Body of pancreas (tissue), 4 donors: ENCODE measurements at places on chromosomes 11 and 22. TPM values are rescaled to one million over a fixed set of nuclear protein-coding genes. Genes with fewer than 3 reads are reported as not detected.
A peak's percentile ranks its signal among the peaks of the same experiment; 100 is the strongest.

Gene PGA5
- total RNA-seq: 10.9 TPM

Gene RAB39A
- total RNA-seq: 0.52 TPM

Gene NELL1
- total RNA-seq: not detected

DNA sequence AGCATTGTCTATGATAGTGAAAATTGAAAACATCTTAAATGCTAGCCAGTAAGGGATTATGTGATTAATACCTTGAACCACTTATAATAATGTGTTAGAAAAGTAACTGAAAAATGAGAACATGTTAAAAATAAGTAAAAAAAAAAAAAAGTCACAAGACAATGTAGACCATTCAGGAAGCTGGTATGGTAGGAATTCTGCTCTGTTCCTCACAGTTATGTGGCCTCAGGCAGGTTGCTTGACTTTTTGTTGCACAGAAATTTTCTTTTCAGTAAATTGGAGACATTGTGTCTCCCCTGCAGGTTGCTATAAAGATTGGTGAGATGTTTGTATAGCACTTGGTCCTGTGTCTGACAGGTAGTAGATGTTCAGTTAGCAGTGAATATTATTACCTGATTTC is 17.3 kb upstream of the PLET1 start:
- no peak for DNase-seq

- no peak for DNase-seq
These were observed 5.3 kb upstream of the ACR start for GRCh38 chr22:50732681-50733080.

Gene OR52I1
- not detected for total RNA-seq

DNA sequence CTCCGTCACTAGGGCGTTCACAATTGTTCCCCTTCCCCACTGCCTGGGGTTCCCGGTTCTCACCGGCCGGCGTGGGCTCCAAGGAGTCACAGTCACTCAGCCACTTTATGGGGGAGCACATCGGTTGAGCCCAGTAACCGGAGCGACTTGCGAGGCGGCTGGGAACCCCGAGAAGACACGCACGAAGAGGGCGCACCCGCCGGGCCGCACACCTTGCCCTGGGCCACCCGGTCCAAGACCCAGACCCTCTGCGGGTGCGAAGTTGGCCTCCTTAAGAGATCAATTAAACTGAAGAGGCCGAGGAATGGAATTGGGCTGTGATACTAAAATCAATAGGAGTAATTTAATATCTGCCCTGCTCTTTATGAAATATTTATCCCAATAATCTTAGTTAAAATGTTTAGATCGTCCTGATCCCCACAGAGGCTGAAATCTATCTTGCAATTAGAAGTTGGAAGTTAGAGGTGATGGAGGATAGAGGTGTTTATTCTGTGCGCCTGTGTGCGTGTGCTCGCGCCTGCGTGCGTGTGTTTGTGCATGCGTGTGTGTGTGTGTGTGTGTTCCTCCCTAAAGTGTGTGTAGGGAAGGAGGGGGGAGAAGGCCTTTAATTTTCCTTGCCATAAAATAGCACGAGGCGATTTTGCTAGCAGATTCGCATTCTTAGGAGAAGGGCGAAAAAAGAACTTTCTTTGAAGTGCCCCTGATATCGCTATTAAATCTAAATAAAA is 954 bp upstream of the MN1 start:
- no peak for DNase-seq

Gene PHETA2
- 9.2 TPM for total RNA-seq

DNA sequence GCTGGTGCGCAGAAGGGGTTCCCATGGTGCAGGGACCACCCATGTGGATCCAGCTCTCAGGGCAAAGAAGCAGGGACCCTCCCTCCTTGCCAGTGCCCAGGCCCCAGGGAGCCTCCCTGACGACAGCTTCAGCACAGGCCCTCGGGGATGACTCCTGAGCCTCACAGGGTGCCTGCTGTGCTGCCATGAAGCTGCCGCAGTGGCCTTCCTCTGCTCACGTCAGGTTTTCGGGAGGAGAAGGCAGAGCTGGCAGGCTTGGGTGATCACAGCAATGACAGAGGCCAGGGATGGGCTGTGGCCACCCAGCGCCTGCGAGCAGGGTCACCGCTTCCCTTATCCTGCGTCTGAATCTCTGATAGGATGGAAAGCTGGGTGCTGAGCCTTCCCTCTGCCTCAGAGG is 276.2 kb downstream of the BRD1 start:
- DNase-seq: no peak

DNA sequence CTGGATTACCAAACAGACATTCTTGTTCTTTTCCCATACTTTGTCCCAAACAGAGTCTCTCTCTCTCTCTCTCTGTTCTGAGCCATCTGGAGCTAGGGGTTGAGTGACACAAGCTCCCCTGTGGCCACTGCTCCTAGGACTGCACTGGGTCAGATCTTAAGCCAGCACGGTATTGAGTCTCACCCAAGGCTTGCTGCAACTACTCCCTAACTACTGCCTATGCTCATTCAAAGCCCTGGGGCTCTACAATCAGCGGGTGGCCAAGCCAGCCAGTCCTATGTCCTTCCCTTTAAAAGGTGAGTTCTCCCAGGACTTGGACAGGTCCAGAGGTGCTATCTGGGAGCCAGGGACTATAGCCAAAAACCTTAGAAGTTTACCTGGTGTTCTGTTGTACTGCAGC is 385.6 kb downstream of the CNTN5 start:
- DNase-seq: no peak

Gene SLC25A18
- total RNA-seq: 2.1 TPM

GRCh38 chr22:45775062-45775461 is 103.4 kb downstream of the ATXN10 start:
- DNase-seq: no peak

GRCh38 chr11:71170624-71171423 is 81.6 kb downstream of the SHANK2 start:
- no peak for DNase-seq

DNA sequence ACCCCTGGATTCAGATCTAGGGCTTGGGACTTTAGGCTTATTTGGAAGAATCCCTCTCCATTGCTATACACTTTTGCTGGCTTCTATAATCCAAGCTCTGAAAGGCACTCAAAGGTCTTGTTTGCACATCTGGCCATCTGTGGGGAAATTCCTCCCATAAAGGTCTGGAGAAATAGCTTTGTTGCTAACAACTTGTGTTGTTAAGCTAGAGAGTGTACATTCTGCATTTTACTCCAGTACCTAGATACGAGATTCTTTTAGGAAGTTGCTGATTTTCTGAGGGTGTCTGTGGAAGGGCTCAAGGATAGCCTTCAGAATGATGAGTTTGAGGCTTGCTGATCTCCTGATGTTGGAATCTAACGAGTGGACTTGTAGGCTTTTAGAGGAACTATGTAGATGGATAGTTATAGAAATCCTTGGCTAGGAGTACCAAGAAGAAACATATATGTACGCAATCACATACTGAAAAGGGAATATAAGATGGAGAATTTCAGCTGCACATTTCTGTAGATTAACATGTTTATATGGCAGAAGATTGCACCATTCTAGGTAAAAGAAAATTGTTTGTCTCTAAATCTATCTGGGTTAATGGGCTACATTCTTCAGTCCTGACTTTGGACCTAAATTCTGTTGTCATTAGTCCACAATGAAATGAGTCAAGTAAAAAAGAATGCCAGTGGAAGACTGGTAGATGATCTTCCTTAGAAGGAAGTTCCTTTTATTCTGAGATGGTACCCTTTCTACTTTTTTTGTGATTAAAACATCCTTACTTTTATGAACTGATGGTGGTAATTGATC is 51.0 kb downstream of the UBASH3B start:
- DNase-seq: no peak

GRCh38 chr22:37077802-37078448 is 26.4 kb downstream of the KCTD17 start:
- DNase-seq: peak; percentile 62

Gene OR2AG1
- not detected for total RNA-seq

Gene CECR2
- 3.4 TPM for total RNA-seq

Gene MEI1
- not detected for total RNA-seq

DNA sequence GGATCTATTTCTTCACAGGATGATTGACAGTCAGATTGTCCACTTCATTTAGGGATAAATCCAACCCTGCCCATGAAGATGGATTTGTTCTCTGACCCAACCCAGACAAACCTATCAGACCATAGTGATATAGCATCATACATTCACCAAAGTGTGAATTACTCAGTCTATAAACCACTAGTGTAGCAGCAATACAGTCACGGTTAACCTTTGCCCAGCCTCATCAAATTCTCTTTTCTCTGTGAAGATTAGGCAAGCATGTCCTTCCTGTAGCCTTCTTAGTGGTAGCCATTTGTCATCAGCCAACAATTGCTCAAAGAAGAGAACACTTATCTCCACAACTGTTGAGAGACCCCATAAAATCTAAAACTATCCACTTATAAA is 14.4 kb upstream of the BIRC2 start:
- DNase-seq: no peak

- DNase-seq: no peak
These were observed 160.2 kb downstream of the FAT3 start for GRCh38 chr11:92384802-92385201.

DNA sequence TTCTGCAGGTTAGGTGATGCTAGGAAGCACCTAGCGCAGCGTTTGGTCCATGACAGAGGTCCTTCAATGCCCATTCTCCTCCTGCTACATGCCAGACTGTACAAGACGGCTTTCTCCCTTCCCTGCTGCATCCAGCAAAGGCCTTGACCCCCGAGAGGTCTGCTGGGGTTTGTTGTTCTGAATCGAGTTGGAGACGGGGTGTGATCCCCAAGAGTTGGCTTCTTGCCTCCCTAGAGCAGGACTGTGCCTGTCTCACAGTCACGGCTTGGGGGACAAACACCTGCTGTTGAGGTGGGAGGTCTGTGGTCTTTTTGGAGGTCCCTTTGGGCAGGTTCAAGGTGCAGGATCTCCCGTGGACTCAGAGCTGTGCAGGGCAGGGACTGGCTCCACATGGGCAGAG is 352.3 kb upstream of the B3GAT1 start:
- no peak for DNase-seq

DNA sequence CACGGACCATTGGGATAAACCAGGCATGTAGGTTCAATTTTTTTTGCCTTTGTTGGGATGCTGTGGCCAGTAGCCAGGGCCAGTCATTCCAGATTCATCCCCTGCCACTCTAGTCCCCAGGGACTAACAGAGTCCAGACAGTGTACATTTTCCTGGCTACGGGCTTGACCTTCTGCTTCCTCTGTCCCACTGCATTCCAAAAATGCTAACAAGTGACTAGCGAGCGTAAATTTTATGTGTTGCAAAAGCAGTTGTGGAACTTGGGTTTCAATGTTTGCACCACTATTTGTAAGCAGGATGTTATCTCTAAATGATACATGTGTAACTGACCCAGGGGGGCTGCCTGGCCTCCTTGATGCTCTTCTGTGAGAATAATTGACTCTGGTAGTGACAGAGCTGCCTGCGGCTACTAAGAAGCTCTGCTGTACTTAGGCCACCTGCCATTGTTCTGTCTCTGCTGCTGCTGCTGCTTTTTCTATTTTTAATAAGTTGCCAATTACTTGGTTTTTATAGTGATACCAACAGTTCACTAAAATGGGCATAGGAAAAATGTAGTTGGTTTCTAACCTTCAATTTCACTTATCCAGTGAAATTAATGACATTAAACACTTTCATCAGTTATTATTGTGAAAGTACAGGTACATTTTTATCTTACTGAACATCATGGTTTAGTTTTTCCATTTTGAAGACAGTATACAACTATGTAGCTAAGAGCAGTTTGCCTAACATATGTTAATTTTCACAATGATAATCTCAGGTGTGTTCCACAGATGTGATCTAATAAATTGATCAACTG is 26.8 kb downstream of the TNRC6B start:
- DNase-seq: no peak

Gene CD6
- 3.3 TPM for total RNA-seq

- DNase-seq: no peak
These were observed 93.9 kb downstream of the CD44 start for GRCh38 chr11:35232891-35233330.

Gene DNAJB13
- not detected for total RNA-seq

Gene ANGPTL5
- not detected for total RNA-seq

GRCh38 chr22:45218976-45219375 is 21.7 kb downstream of the KIAA0930 start:
- DNase-seq: no peak
